Left renal pelvis (tissue), 4 donors: ENCODE measurements at places on chromosomes 12 and 14. TPM values are rescaled to one million over a fixed set of nuclear protein-coding genes. Genes with fewer than 3 reads are reported as not detected.

Gene ATF7
- polyA plus RNA-seq: 43.1 TPM

DNA sequence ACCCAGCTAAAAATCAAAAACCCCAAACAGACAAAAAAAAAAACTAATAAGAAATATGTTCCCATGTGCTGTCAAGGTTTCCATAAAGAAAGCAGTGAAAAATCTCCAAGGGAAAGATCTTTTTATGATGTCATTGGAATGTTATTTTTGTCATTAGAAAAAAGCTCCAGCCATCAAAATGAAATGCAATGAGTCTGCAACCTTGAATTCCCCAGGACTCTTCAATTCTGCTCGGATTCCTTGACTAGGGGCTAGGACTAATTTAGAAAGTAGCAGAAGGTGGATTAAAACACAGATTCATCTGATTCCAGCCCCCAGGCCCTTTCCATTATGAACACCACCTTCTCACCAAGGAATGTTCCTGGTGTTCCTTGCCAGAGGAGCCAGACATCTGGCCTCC lies 6.0 kb upstream of the PCNX1 start:
- DNase-seq: no peak

DNA sequence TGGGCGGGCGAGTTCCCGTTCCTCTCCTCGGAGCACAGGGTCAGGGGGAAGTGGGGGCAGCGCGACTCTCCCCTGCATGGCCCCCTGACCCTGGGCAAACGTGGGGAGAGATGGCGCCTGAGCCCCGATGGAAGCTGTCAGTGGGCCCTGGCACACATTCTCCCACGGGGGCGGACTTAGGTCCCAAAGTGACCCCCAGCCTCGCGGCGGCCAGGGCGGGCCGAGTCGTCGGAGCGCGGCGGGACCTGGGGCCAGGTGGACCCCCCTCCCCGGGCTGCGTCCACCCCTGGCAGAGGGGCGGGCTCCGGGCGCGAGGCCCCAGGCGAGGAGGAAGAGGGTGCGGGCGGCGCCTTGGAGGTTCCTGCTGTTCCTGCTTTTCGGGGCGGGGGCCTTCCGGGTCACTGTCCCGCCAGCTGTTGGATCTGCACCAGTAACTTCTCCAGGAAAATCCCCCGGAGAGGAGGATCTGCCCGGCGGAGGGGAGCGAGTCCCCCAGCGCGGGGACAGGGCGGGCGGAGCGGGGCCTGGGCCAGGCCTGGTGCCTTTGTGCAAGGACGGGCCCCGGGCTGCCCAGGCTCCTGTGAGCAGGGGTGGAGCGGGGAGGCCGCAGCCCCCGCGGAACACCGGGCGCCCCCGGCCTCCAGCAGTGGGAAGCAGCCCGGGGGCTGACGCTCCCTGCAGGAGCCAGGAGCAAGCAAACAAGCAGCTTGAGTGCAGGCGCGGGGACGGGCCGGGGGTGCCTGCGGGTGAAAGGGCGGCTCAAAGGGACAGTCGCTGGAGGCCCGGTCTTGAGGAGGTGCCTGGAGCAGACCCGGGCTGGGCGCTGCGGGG lies 15.3 kb downstream of the TNFAIP2 start:
- no peak for DNase-seq

DNA sequence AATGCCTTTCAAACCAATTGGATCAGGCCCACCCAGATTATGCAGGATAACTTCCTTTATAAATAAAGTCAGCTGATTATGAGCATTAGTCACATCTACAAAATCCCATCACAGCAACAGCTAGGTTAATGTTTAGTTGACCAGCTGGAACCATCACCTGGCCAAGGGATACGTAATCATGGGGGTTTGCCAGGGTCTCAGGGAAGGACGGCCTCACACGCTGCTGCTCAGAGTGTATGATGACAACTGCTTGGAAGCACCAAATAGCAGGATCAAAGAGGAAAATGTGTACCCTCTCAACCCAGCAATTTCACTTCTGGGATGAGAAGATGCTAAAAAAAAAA lies 162.6 kb downstream of the SLC15A4 start:
- no peak for DNase-seq

Gene LRRK2
- polyA plus RNA-seq: 9.1 TPM

Gene EIF4B
- polyA plus RNA-seq: 530 TPM

DNA sequence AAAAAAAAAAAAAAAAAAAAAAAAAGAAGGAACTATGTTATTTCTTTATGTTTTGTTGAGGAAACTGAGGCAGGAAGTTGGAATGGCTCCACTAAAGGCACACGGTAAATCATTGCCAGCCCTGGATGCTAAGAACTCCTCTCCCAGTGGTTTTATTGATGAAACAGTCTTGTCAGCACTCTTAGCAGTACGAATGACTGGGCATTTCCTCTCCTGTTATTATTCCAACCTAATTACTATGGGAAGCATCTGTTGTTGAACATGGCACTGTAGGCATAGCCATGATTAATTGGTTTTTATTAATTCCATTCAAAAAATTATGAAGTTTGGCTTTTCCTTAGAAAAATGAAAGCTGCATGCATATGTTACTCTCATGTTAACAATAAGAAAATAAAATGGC lies 1387.1 kb upstream of the TMEM132C start:
- no peak for DNase-seq

DNA sequence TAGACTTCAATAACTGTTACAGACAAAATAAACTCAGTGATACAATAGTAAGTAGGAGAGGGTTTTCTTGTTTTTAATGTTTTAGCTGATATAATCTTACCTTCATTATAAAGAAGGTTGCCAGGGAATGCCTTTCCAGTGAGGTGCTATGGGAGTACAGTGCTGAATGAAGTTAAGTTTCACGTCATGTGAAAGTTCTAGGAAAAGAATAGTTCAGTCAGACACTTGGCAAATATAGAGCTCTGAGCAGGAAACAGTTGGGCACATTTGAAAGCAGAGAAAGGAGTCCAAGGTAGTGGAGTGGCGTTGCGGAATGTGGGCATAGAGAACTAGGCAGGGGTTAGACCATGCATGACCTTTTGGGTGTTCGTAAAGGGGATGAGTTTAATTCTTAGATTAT lies 88.6 kb upstream of the DCN start:
- DNase-seq: no peak
